ENCODE measurements at places on chromosomes 12 and 14. TPM values are rescaled to one million over a fixed set of nuclear protein-coding genes. Genes with fewer than 3 reads are reported as not detected.

SLC4A8 gene
- total RNA-seq, result under 0.01 TPM

C12orf56 gene
- total RNA-seq, result not detected

RFLNA gene
- total RNA-seq, result 5.8 TPM

LRTM2 gene
- total RNA-seq, result not detected

MGP gene
- 4,199 TPM for total RNA-seq

FICD gene
- total RNA-seq, result 5.0 TPM

TEX52 gene
- not detected for total RNA-seq

SIX6 gene
- total RNA-seq, result not detected

IL22 gene
- total RNA-seq, result not detected

AQP6 gene
- total RNA-seq, result not detected

GPR84 gene
- total RNA-seq, result not detected

MRPS35 gene
- total RNA-seq, result 44.7 TPM

BCL2L14 gene
- total RNA-seq, result not detected

CMA1 gene
- total RNA-seq, result not detected

ACTR10 gene
- total RNA-seq, result 55.3 TPM
